Nephron progenitor cell (in vitro differentiated cells): ENCODE measurements at places on chromosomes 7 and 10.

- H3K27ac ChIP-seq, result no peak overlapping the region
- no peaks in the 10 kb centered on the region for H3K4me1 ChIP-seq
- DNase-seq, result no peak
- peaks cover under 1% of the 10 kb centered on the region for H3K36me3 ChIP-seq
- H3K4me3 ChIP-seq, result no peak overlapping the region
These were observed 24.4 kb upstream of the ZNF273 start for GRCh38 chr7:64878684-64879083.

DNA sequence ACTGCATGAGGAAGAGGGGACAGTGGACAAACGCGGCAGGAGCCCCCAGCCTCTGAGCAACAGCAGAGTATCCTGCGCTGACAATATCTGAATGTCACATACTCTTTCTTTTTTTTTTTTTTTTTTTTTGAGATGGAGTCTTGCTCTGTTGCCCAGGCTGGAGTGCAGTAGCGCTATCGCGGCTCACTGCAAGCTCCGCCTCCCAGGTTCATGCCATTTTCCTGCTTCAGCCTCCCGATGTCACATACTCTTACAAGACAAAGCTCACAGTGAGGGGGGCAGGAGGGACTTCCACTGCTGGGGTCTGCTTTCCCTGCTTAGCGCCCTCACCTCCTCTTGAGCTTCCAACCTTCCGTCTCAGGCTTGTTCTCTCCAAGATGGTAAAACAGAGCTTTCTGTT is 51.2 kb upstream of the TNS3 start:
- no peak for DNase-seq
- peaks cover 61% of the 10 kb centered on the region for H3K4me1 ChIP-seq
- peaks cover 29% of the 10 kb centered on the region for H3K27me3 ChIP-seq
- H3K27ac ChIP-seq, result no peak overlapping the region

DNA sequence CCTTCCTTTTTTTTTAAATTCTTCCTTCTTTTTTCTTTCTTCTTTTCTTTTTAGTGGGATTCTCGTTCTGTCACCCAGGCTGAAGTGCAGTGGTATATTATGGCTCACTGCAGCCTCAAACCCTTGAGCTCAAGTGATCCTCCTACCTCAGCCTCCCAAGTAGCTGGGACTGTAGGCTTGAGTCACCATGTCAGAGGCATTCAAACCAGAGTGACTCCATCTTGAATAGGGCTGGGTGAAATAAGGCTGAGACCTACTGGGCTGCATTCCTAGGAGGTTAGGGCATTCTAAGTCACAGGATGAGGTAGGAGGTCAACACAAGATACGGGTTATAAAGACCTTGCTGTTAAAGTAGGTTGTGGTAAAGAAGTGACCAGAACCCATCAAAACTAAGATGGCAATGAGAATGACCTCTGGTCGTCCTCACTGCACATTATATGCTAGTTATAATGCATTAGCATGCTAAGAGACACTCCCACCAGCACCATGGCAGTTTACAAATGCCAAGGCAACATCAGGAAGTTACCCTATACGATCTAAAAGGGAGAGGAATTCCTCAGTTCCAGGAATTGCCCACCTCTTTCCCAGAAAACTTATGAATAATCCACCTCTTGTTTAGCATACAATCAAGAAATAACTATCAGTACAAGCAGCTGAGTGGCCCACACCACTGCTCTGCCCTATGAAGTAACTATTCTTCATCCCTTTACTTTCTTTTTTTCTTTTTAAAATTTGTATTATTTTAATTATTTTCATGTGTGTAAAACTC is 99.0 kb upstream of the ITGB1 start:
- H3K4me3 ChIP-seq, result no peak overlapping the region
- H3K27me3 ChIP-seq, result peaks cover 22% of the 10 kb centered on the region
- DNase-seq, result no peak
- H3K4me1 ChIP-seq, result peaks cover 30% of the 10 kb centered on the region
- no peak overlapping the region for H3K27ac ChIP-seq

DNA sequence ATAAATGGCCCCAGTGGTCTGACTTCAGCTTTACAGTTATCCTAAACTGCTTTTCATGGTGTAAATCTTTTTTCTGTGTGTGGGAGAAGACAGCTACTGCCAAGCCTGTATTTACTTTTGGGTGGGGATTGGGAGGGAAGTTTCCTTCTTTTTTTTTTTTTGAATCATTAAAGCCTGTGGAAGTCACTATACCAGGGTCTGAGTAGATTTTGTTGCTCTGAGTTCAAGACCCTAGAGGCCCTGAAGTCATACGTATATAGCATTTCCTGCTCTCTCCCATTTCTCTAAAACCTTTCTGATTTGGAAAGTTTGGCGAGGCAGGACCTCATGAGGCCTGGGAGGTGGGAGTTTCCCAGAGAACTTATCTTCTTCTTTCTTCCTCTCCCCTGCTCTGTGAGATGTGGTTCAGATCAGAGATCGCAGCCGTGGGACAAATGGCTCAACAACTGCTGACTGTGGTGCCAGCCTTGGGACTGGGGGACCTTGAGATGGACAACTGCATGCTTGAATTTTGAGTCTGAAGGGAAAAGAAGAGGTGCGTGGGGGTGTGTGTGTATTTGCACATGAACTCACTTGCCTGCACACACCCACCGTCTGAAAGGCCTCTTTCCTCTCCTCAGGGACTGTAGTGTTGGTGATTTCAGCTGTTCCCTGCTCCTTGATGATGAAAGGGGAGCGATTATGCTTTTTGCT is 18.1 kb downstream of the LRMDA start:
- peak; percentile 12 for DNase-seq
- H3K36me3 ChIP-seq, result peaks cover 14% of the 10 kb centered on the region
- peak overlapping the region; percentile 63 for H3K4me3 ChIP-seq
- H3K27me3 ChIP-seq, result peaks cover 8% of the 10 kb centered on the region
- H3K27ac ChIP-seq, result peak overlapping the region; percentile 70

DNA sequence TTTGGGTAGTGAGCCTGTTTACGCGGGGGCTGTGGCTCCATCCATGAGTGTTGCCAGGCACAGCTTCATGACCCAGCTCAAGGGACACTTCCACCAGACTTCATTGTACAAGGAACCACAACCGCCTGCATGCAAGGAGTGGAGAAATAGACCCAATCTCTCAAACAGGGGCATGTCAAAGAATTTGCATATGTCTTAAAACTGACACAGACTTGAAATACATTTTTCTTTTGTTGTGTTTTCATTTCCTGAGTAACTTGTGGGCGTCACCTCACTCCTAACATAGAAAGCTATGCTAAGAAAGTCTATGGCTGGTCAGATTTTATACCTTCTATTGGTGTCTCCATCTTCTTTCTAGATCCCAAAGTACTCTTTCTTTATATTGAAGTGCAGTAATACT is 266.2 kb upstream of the RNF32 start:
- H3K4me3 ChIP-seq, result no peak overlapping the region
- no peaks in the 10 kb centered on the region for H3K36me3 ChIP-seq
- no peak for DNase-seq
- H3K4me1 ChIP-seq, result no peaks in the 10 kb centered on the region

DNA sequence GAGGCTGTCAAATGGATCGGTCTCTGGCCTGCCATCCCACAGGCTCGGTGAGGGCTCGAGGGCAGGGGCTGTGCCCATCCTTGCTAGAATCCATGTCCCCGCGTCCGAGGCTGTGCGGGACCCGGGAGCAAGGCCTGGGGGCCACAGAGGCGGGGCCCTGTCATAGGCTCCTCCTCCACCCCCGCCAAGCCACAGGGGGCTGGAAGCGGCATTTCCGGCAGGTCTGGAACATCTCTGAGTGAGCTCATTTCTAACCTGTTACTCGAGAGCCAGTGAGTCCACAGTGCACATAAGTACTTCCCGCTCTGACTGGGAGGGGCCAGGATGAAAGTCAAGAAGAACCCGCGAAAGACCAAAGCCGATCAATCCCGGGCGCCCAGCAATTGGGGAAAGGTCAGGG is 57.6 kb downstream of the NKX6-2 start:
- peaks cover 17% of the 10 kb centered on the region for H3K4me1 ChIP-seq
- H3K27me3 ChIP-seq, result peaks cover 19% of the 10 kb centered on the region
- H3K4me3 ChIP-seq, result no peak overlapping the region
- no peak for DNase-seq
- H3K36me3 ChIP-seq, result peaks cover 28% of the 10 kb centered on the region
- no peak overlapping the region for H3K27ac ChIP-seq

GRCh38 chr10:14016011-14016536 is 314.6 kb downstream of the FRMD4A start:
- H3K4me3 ChIP-seq, result no peak overlapping the region
- H3K27ac ChIP-seq, result peak overlapping the region; percentile 80
- H3K36me3 ChIP-seq, result peaks cover 23% of the 10 kb centered on the region
- DNase-seq, result no peak
- H3K4me1 ChIP-seq, result peaks cover 80% of the 10 kb centered on the region
- peaks cover 19% of the 10 kb centered on the region for H3K27me3 ChIP-seq

DNA sequence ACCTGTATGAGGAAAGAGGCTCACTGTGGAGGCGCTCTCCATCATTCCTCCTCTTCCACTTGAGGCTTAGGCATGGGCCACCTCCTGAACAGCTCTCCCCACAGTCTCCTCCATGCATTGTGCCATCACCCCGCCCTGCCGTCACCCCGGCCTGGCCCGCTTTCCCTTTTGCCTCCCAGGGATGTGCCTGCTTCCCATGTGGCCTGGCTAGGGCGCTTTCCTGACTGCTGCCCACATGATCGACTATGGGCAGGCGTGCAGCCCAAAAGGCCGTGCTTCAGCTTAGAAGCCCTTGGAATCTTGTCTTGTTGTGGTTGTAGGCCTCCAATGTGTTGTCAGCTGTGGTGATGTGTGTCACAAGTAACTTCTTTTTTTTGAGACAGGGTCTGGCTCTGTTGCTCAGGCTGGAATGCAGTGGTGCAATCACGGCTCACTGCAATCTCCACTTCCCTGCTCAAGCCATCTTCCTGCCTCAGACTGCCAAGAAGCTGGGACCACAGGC is 1.8 kb upstream of the ACTR3C start:
- H3K4me3 ChIP-seq, result no peak overlapping the region
- H3K27me3 ChIP-seq, result peaks cover 23% of the 10 kb centered on the region
- no peak overlapping the region for H3K27ac ChIP-seq
- peaks cover 25% of the 10 kb centered on the region for H3K4me1 ChIP-seq

- peaks cover 31% of the 10 kb centered on the region for H3K4me1 ChIP-seq
- peak overlapping the region; percentile 98 for H3K27ac ChIP-seq
- H3K27me3 ChIP-seq, result no peaks in the 10 kb centered on the region
- no peak for DNase-seq
These were observed 40.3 kb downstream of the DAGLB start for GRCh38 chr7:6407434-6407833.

DNA sequence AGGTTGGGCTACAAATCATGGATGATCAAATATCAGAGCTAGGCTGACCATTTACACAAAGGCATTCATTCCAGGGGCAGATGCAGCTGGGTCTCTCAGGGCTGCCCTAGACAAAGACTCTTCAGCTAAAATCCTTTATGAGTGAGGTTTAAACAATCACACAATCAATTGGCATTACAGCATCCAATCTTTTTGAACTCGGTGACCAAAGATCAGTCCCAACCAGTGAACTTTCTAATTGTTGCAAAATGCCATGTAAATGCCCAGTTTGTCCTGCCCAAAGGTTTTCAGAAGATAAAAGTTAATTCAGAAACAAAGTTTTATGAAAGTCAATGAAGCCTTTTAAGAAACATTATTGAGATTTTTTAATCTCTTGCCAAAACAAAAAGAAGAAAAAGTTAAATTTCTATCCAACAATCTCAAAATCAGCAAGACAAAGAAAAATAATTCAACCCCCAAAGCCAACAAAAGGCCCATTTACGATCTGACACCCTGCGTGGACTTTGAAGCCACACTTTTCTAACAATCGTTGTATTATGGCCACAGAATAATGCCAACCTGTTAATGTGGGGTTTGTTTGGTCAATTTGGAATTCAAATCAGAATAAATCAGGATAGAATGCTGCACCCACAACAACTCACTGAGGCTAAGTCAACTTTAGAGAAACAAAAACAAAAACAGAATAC is 40.9 kb downstream of the GPR37 start:
- H3K36me3 ChIP-seq, result no peaks in the 10 kb centered on the region
- no peaks in the 10 kb centered on the region for H3K27me3 ChIP-seq
- no peak overlapping the region for H3K4me3 ChIP-seq
- no peak for DNase-seq

GRCh38 chr10:70461397-70462348 is 16.9 kb upstream of the PALD1 start:
- peak; percentile 58 for DNase-seq
- no peaks in the 10 kb centered on the region for H3K36me3 ChIP-seq
- H3K4me1 ChIP-seq, result peaks cover 39% of the 10 kb centered on the region
- no peak overlapping the region for H3K27ac ChIP-seq
- H3K27me3 ChIP-seq, result peaks cover 49% of the 10 kb centered on the region

DNA sequence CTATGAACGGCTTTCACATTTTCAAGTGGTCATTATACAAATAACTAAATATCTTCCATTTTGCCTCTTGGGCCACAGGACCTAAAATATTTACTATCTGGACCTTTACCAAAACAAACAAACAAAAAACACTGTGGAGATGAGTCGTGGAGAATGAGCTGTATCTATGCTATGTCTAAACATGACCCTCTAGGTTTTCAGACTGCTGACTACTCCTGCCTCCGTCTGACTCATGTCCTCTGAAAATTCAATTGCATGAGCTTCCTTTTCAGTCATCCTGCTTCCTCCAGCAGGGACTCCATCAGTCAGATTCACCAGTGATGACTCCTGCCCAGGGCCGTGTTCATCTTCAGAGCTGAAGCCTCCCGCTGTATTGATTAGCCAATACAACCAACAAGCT is 96.8 kb downstream of the COL28A1 start:
- H3K4me3 ChIP-seq, result no peak overlapping the region
- H3K27ac ChIP-seq, result no peak overlapping the region
- no peak for DNase-seq
- no peaks in the 10 kb centered on the region for H3K4me1 ChIP-seq
- peaks cover 8% of the 10 kb centered on the region for H3K27me3 ChIP-seq

- no peak for DNase-seq
- H3K36me3 ChIP-seq, result no peaks in the 10 kb centered on the region
- H3K4me1 ChIP-seq, result peaks cover 14% of the 10 kb centered on the region
These were observed 269.7 kb upstream of the PHF14 start for GRCh38 chr7:10703981-10704380.

GRCh38 chr10:58514111-58514770 is 1.6 kb downstream of the BICC1 start:
- H3K27ac ChIP-seq, result no peak overlapping the region
- H3K36me3 ChIP-seq, result no peaks in the 10 kb centered on the region
- peaks cover 21% of the 10 kb centered on the region for H3K4me1 ChIP-seq
- H3K27me3 ChIP-seq, result peaks cover 28% of the 10 kb centered on the region

DNA sequence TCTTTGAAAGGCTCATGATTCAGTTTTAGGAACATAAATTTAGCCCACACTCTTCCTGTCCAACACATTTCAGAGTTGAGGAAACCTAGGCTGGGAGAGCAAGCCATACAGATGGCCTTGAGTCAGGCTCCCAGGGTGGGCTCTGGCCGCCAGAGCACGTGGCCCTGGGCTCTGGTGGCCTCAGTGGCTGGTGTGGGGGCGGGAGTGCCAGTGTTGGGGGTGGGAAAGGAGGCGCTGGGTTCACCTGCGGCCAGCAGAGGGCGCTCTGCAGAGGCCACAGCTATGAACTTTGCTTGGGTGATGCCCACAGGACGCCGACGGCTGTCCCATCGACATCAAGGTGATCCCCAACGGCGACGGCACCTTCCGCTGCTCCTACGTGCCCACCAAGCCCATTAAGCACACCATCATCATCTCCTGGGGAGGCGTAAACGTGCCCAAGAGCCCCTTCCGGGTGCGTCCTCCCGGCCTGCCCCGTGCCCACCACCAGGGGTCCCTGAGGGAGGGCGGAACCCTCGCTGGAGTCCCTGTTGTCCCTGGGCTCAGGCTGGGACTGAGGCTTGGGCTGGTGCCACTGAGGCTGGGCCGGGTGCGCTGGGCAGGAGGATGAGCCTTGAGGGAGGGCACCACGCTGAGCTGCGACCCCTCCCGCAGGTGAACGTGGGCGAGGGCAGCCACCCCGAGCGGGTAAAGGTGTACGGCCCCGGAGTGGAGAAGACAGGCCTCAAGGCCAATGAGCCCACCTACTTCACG is 11.9 kb downstream of the FLNC start:
- peaks cover 23% of the 10 kb centered on the region for H3K36me3 ChIP-seq
- no peak overlapping the region for H3K4me3 ChIP-seq
- H3K27me3 ChIP-seq, result no peaks in the 10 kb centered on the region
- H3K4me1 ChIP-seq, result no peaks in the 10 kb centered on the region
